ENCODE measurements at places on chromosomes 5 and 9.

- DNase-seq: no peak
Measured at GRCh38 chr5:159886296-159886695, 30.0 kb upstream of the ADRA1B start.

GRCh38 chr9:121821326-121821725, 169.9 kb downstream of the DAB2IP start:
- no peak for DNase-seq

DNA sequence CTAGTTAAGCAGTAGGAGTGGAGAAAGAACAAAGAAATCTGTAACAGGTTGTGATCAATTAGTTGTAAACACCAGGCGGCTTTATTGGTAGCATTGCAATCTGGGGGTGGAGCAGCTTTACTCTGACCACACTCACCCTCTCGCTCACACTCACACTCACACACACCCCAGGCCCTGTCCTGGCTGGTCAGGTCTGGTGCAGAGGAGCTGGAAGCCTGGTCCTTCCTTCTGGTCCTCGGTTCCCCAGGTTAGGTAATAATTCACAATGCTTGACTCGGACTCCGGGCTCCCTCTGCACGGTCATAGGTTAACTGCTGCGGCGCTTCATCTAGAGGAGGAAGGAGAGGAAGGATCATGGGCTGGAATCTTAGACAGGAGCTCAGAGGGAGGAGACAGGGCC, 1.6 kb downstream of the CCL19 start:
- no peak for DNase-seq

DNA sequence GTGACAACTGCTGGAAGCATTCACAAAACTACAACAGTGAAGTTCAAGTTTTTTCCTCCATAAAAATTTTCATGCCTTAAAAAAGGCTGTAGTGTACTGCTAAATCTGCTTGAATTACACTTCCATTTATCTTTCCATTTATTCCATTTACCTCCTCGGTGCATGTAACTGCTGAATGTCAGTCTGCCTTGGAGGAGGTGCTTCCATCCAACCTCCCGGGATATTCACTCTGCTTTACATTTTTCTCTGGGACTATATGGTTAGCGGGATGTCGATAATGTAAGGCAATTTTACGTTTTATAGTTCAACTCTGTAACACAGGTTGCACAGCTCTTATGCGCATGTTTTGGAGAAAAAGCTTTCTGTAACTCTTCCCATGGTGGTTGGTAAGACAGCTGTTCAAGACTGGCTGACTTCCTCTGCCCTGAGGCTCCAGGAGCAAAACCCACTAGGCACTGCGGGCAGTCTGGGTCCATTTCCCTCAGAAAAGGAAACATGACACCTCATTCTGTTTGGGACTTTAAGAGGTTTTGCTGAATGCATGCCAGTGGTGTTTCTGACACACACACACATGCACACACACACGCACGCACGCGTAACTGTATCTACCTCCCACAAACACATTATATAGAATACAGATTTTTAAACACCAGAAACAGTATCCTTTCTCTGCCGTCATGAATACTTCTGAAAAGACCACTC, 66.1 kb downstream of the SPTLC1 start:
- DNase-seq: no peak

GRCh38 chr9:133115604-133116345, 5.3 kb downstream of the RALGDS start:
- no peak for DNase-seq

- no peak for DNase-seq
Measured at GRCh38 chr5:14112998-14113652, 30.0 kb upstream of the TRIO start.

DNA sequence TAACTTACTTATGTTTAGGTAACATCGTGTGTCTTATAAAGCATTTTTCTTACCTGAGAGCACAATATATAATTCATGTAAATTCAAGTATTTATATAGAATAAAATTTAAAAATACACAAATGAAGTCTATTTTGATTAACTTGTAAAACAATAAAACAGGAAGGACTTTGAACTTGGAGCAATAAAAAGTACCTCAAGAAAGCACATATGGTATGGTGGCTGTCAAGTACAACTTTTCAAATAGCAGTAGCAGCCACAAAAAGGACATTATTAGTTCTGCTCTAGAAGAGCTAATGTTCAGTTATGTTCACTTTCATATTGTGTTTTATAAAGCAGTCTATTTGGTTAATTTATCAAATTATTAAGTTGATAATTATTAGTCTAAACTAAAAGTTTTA, 31.4 kb downstream of the SLF1 start:
- no peak for DNase-seq

DNA sequence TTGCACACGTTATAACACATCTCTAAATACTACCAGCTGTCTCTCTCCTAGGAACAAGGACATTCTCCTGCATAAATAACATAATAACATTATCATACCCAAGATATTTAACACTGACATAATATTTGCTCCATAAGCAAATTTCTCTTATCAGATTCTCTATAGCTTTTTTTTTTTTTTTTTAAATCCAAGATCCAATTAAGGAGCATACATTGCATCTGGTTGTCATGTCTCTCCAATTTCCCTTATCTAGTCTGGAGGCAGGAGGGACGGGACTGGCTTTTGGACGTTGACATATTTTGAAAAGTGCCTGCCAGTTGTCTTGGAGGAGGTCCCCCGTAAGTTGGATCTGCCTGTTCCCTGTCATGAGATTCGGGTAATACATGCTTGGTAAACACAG, 76.6 kb downstream of the RAPGEF1 start:
- no peak for DNase-seq

- DNase-seq: no peak
Measured at GRCh38 chr9:126702151-126703001, 88.6 kb downstream of the LMX1B start.

DNA sequence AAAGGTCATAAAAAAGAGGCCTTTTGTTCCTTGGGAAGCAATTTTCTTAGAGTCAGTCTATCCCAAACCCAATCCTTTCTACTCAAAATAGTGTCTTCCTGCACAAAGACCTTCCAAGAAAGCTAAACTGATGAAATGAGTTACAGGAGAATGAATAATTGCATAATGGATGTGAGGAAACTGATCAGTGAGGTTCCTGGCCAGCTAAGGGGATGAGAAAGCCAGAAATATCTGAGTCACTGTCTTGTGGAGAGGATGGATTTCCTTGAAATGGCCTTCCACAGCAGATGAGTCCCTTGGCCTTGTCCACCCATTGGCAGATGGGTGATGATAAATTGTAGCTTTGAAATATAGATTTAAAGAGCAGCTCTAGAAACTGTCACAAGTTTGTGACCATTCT, 756.1 kb downstream of the DNAH5 start:
- DNase-seq: no peak

Data from AML-193 (cell line).